ENCODE measurements at places on chromosomes 7 and 10.

DNA sequence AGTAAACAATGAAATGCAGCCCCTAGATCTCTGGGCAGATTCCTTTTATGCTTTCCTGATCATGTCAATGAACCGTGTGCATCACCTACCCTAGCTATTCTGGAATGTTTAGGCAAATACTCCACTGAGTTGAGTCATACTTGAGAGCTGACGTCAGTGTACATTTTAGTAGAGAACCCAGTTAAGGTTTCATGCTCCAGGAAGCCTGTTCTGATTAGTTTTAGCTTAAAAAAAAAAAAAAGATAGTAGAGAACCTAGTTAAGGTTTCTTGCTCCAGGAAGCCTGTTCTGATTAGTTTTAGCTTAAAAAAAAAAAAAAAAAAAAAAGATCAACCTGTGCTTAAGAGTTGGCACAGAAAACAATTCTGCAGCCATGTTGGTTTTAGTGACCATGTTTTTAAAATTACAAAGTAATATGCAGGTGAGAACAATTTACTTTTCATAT lies 3.7 kb upstream of the MCU start:
- peak; percentile 81 for DNase-seq

GRCh38 chr10:10270126-10271050 lies 747.3 kb upstream of the CELF2 start:
- DNase-seq, result no peak

DNA sequence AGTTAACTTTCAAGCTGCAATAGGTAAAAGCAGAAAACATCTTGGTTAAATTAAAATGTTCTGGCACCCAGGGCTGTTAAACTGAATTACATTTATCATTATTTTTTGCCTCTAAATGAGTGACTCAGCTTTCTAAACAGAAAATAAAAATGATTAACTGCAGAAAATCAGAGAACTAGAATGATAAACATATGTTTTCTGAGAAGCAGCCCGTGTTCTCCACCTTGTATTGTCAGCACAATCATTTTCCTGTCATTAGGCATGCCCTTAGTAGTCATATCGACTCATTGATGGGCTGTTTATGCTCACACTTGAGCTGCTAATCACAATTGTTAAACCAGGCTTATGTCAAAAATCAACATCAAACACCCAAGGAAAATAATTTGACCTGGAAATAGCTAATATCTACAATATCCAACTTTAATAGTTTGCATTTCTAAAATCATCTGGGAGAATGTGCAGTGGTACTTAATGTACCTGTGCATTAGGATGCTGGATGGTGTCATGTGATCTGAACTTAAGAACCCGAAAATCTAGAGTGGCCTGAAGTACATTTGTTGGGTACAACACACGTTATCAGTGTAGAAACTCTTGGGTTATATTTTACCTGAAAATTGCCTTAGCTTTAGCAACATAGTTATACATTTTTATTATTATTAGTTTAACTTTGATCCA lies 2.3 kb downstream of the MDFIC start:
- DNase-seq, result peak; percentile 17

GRCh38 chr10:61708846-61709245 lies 46.1 kb downstream of the CABCOCO1 start:
- peak; percentile 60 for DNase-seq

DNA sequence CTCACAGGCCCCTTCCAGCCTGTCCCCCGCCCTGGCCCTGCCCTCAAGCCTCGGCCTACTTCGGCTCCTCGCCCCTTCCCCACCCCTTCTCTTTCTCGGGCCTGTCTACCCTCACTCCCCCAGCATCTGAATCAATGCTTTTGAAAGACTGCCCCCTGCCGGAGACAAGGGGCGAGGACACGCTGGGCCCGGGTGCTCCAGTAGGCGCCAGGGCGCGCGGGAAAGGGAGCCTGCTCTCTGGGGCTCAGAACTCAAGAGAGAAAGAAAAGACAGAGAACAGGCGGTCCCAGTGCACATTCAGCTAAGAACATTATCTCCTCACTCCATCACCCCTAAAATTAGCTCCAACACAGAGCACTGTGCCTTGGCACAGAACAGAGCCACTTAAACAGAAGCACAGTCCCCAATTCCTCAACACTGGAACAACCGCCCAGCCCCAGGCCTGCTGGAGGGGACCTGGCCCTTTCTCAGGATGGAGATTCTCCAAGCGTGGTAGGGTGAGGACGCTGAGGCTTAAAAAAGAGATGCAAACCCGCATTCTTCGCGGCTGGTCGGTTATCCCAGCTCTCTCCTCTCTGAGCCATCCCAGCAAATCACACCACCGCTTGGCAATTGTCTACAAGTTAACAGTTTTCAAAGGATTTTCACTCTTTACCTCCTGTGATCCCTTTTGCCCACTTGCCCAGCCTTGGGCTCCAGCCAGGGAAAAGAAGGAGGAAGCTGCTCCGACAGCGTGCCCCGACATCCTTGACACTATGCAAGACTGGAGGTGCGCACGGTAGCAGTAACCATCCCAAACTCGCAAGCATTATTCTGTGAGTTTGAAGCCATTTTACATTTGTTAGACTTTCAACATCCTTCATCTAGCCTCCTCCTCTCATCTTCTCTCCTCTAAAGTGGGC lies 2.1 kb downstream of the GIGYF1 start:
- peak; percentile 93 for DNase-seq

- DNase-seq, result no peak
Measured at GRCh38 chr10:30538086-30538485, 91.5 kb downstream of the LYZL2 start.

DNA sequence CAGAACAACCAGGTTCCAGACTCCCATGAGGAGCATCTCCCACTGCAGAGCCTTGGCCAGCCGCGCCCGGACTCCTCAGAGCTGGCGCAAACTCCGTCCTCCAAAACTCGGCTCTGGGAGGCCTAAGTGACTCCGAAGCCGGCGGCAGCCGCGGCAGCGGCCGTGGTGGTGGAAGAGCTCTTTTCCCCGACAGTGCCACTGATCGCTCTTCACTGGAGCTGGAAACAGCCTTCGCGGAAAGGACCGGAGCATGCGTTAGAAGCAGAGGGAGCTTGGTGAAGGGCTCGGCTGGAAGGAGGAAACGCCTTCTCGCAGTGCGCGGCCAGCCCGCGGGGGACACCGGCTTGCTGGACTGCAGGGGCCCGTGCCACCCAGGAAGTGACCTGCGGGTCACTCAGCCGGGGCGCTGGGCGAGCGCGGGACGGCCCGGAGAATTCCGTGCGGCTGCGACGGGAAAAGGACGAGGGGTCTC lies 5.0 kb upstream of the HOXA13 start:
- no peak for DNase-seq

- no peak for DNase-seq
Measured at GRCh38 chr10:61051344-61051743, 107.4 kb upstream of the RHOBTB1 start.

- DNase-seq, result no peak
Measured at GRCh38 chr7:48170506-48170905, 752 bp upstream of the ABCA13 start.

- no peak for DNase-seq
Measured at GRCh38 chr10:19970256-19970655, 154.0 kb downstream of the PLXDC2 start.

- no peak for DNase-seq
Measured at GRCh38 chr7:113217314-113217713, 99.0 kb upstream of the SMIM30 start.

DNA sequence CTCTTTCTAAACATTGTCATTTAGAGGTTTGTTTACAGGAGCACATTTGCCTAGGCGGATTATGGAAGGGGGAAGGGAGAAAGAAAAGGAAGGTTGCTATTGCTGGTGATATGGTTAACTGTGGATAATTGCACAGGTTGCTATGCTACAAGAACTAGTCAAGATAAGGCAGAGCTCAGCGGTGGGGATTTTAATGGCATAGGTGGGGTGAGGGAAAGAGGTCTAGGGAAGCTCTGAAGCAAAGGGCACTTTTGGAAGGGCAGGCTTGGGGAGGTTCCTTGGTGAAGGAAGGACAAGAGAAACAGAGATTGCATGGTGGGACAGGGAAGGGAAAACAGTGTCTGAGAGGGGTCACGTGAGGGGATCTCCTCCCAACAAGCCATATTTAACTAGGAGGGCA lies 19.5 kb downstream of the HYAL4 start:
- DNase-seq, result no peak

DNA sequence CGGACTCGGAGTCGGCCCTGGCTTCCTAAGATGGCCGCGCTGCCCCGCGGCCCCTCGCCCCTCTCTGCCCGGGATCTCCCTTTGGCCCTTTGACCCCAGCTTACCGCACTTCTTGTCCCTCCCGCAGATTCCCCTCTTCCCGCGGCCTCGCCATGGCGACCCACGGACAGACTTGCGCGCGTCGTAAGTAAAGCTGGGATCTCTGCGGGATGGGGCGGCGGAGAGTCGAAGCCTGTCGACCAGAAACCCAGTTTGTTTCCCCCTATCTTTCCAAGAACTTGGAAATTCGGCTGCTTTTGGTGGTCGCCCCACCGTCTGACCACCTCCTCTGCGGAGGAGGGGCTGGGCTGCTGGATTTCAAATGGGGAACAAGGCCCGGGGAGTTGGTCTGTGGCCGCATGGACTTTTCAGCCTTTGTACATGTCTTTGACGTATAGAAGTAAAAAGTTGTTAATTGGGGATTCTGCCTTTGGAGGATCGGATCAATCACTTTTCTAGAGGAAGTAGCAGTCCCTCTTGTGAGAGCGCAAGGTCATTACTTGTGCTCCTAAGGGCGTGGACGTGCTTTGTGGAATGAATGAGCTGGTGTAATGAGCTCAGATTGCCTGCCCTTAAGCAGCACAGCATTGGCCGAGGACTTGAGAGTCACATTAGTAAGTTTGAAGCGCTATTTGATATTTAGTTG lies 553 bp downstream of the VDAC2 start:
- DNase-seq, result peak; percentile 81

GRCh38 chr7:146713205-146713604 lies 596.6 kb downstream of the CNTNAP2 start:
- DNase-seq, result no peak

- no peak for DNase-seq
Measured at GRCh38 chr7:138138244-138138643, 62.0 kb downstream of the AKR1D1 start.

DNA sequence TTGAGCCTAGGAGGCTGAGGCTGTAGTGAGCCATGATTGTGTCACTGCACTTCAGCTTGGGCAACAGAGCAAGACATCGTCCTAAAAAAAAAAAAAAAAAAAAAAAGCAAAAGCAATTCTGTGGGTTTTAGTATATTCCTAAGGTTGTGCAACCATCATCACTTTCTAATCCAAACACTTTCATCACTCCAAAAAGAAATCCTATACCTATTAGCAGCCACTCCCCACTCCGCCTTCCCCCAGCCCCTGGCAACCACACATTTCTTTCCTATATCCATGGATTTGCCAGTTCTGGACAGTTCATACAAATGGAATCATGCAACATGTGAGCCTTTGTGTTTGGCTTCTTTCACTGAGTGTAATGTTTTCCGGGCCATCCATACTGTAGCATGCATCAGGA lies 20.4 kb downstream of the ZAN start:
- DNase-seq, result peak; percentile 65

GRCh38 chr7:105776068-105776790 lies 100.2 kb downstream of the ATXN7L1 start:
- DNase-seq, result peak; percentile 97

DNA sequence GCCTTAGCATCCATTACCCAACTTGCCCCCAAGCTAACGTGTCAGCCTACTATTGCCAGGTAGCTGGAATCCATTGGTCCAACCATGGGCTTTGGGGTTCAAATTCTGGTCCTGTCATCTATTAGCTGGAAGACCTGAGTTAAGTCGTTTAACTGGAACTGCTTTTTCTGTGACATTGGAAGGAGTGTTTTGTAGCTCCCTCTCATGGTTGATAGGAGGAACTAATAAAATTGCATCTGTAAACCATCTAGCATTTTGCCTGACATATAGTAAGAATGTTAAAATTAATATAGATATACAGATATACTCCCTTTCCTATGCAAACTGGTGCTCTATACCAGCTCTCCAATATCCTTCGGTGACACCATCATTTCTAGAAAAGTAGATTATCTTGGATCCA lies 23.8 kb upstream of the SLF2 start:
- DNase-seq, result no peak

- no peak for DNase-seq
Measured at GRCh38 chr7:122748195-122748594, 45.5 kb upstream of the RNF148 start.

- DNase-seq, result no peak
Measured at GRCh38 chr7:64887756-64888508, 15.1 kb upstream of the ZNF273 start.

GRCh38 chr7:13848681-13849131 lies 140.8 kb downstream of the ETV1 start:
- DNase-seq, result peak; percentile 79

DNA sequence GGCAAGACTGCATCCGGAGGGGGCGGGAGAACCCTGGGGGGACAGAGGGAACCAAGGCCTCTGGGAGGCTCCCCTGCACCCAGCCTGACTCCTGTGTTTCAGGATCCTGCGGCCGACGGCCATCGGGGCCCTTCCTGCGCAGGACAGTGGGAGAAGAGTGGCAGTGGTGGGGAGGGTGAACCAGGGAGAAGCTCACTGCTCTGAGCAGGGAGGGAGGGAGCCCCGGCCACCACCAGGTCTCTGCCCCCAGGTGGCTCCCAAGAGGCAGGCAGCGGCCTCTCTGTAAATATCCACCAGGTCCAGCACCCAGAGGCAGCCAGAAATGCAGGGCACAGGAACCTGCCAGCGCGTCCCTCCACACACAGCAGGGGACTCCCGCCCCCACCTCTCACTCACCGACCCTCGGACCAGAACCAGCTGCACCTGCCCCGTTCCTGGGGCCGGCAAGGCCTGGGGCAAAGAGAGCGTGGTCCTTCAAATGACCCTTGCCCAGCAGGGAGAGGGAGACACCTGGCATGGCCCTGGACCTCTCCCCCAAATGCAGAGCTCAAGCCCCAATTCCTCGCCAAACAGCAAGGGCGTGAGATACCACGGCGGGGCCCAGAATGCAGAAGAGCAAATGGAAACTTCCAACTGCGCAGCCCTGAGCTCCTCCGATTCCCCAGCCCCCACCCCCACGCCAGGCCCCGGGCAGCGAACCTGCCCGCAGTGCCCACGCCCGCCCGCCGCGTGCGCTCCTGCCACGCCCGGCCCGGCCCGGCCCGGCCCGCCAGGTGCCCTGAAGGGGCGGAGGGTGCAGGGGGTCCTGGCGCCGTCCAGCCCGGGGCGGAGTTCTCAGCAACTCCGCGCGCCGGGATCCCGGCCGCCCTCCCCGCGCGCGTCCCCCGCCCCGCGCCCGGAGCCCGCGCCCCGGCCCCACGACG lies 805 bp downstream of the RASGEF1A start:
- DNase-seq, result no peak

GRCh38 chr7:119572132-119572531 lies 700.8 kb upstream of the KCND2 start:
- no peak for DNase-seq

DNA sequence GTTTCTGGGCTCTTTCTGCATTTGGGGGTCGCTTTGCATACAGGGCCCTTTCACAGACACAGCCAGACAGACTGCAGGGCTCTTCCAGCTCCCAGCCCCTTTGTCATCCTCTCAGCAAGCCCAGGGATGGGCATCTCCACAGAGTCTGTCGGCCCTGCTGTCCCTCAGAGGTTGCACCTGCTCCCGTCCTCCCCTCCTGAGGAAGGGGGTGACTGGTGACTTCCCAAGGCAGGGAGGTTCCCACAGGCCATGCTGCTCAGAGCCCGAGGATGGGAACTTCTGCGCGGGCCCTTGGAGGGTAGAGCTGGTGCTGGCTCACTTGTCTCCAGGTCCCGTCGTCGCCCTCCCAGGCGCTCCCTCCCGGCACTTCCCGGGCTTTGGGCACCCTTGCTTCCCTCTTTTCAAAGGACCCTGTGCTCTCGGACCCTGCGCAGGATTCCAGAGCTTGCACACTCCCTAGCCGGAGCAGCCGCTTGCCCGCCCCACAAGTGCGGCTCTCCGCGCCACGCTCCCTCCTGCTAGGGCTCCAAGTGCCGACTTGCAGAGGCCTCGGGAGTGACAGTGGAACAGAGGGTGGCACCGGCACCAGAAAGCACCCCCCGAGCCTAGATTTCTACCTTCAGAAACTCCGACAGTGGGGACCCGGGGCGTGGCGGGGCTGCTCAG lies 152.5 kb downstream of the PRKAG2 start:
- no peak for DNase-seq
